Activated gamma-delta T cell treated with anti-CD3 and anti-CD28 coated beads, Interleukin-2, amount 50 U/mL, for 16 hours (primary cell): ENCODE measurements at places on chromosomes 12 and 14.

DNA sequence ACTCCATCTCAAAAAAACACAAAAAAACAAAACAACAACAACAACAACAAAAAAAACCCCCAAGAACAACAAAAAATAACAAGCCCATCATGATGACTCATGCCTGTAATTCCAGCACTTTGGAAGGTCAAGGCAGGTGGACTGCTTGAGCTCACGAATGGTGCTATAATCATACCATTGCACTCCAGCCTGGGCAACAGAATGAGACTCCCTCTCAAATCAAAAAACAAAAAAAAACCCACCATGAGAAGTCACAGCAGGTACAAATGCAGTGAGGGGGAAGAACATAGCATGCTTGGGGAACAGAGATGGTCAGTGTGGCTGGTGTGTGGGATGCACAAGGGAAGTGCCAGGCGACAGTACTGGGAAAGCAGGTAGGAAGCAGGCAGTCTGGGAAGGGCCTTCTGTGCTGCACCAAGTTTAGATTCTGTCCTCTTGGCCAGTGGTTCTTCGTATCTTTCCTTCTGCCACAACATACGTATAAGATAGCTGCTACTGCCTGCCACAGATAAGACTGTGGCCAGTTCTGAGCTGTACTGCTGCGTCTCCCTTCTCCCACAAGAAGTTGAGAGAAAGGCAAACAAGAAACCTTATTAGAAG is 28.0 kb downstream of the ATG14 start:
- DNase-seq, result no peak

DNA sequence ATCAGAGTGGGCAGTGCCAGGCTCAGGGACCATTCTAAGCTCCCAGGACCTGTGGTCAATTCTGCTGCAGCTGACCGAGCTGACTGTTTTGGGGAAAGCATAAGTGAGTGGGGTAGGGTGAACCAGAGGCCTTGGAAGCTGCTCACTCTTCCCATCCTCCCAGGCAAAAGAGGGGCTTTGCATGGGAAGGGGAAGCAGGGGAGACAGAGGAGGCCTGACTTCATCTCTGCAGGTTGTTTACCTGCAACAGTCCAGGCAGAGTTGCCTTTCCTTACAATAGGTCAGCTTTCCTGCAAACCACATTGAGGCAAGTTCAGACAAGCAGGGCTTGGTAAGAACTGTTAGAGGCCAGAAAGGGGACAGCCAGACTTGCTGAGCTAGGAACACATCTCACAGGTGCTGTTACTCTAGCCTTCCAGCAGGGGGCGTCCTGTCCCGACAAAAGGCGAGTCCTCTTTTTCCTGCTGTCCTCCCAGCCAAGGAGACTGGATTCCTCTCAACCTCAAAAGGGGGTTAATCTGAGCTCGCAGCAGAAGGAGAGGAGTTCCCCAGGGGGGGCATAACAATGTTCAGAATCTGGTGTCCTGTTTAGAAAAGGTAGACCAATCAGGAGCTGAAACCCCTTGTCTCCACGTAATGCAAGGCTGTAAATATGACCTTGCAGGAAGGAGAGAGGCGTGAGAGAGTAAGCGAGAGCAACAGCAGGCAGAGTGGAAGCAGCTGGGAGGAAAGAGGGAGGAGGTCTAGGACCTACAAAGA is 4.3 kb upstream of the DHRS2 start:
- DNase-seq, result peak; percentile 55

DNA sequence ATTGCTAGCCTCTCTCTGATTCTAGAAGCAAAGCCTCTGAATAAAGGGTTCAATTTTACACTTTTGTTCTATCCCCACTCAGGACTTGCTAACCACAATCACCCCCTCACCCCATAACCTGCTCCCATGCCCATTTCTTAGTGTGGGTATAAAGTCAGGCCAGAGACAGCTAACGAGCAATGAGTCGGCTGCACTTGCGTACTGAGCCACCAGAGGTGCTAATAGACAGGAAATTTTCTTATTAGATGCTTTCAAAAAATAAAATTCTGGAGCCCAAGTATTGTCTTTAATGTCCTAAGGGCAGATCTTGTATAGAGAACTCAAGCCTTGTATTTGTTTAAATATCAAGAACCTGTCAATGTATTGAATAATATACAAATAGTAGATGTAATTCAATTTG is 256.9 kb downstream of the SYT1 start:
- no peak for DNase-seq

DNA sequence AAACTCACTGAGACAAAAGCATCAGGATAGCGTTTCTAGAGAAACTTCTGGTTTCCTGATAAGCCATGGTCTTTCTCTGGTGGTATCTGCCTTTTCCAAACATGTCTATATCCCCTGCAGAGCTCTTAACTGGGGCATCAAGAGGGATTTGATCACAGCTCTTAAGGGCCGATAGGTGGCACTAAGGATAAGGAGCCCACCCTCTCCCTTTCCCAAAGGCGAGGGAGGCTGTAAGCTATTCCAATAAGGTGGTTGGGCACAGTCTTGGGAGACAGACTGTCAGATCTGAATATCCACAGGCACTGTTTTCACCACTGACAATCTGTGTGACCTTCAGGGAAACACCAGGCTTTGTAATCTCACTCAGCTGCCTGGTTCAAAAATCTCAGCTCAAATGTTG is 206.0 kb downstream of the ADGRD1 start:
- no peak for DNase-seq

DNA sequence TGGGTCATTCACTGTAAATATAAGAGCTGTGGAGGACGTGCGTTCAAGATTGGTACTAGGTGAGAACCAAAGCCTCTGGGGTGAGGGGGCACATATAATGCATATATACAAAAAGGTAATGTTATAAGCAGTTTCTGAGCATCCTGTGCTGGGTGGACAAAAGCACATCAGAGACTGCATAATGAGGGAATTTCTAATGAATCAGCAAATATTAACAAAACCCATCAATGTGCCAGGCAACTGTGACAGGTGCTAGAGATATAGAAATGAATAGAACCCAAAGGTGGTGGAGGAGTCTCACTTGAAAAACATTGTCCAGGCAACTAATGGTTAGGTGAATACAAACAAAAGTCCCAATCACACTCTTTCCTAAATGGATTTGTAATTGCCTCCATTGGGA is 74.7 kb downstream of the GPR65 start:
- no peak for DNase-seq

GRCh38 chr12:96197503-96198272 is 3.5 kb downstream of the ELK3 start:
- no peak for DNase-seq

DNA sequence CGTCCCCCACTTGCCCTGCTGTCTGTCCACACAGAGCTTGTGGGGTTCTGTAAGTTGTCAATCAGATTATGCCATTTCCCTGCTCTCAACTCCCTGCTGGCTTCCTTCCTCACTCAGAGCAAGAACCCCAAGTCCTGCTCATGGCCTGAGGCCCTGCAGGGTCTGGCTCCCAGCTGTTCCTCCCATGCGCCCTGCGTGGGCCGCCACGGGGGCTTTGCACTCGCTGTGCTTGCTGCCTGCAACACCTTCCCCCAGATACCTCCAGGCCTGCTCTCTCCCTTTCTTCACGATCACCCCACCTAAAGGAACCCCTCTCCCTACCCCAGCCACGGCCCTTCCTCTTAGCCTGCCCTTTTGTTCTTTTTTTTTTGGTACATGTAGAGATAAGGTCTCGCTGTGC is 234.6 kb downstream of the AACS start:
- DNase-seq, result no peak

- no peak for DNase-seq
These were observed 12.7 kb downstream of the TEP1 start for GRCh38 chr14:20400589-20400964.

DNA sequence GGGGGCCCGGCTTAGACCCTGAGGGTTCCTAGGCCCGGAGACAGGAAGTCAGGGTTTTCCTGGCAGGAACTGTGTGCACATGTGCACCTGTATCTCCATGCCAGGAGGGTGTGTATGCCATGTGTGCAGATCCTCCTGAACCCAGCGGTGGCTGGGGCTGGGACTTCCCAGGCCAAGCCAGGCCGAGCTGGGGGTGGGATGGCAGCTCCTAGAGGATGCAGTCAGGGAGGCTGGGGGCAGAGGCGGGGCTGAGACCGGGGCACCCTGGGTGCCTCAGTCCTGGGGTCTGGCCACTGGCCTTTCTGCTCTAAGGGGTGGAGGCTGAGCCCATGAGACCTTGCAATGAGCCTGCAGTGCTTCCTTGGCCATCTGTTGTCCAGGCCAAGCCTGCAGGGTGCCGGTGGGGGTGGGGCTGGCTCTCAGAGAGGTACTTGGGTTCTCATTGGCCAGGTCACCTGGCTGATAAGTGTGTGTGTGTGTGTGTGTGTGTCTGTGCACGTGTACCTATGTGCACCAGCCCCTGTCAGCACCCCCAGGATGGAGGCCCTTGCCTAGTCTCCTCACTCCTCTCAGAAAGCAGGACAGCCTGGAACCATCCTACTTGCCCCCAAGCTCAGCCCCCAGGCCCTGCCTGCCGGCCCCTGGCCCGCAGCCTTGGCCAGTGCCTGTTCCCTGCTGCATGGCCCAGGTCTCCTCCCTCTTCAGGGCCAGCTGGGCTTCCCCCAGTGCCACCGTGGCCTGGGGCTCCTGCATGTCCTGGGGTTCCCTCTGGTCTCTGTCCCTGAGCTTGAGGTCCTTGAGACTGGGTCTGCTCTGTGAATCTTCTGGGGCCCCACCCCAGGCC is 10.6 kb upstream of the TNFAIP2 start:
- no peak for DNase-seq

DNA sequence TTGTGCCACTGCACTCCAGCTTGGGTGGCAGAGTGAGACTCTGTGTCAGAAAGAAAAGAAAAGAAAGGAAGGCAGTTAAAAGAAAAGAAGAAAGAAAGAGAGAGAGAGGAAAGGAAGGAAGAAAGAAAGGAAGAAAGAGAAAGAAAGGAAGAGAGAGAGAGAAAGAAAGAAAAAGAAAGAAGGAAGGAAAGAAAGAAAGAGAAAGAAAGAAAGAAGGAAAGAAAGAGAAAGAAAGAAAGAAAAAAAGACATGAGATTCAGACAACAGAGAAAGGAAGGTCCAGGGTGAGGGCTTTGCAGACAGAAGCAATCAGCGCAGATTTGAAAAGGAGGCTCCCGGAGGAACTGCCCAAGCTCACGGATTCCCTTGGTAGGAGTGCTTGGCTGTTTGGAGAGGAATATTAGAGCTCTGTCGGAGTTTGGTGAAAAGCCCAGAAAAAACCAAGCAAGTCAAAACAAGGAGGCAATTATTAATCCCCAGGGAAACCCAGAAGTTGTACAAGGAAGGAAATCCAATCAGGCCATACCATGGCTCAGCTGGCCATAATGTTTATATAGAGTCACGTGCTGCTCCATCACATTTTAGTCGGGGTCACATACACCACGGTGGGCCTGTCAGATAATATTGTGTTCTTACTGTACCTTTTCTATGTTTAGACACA is 11.6 kb upstream of the CCDC85C start:
- DNase-seq, result no peak

DNA sequence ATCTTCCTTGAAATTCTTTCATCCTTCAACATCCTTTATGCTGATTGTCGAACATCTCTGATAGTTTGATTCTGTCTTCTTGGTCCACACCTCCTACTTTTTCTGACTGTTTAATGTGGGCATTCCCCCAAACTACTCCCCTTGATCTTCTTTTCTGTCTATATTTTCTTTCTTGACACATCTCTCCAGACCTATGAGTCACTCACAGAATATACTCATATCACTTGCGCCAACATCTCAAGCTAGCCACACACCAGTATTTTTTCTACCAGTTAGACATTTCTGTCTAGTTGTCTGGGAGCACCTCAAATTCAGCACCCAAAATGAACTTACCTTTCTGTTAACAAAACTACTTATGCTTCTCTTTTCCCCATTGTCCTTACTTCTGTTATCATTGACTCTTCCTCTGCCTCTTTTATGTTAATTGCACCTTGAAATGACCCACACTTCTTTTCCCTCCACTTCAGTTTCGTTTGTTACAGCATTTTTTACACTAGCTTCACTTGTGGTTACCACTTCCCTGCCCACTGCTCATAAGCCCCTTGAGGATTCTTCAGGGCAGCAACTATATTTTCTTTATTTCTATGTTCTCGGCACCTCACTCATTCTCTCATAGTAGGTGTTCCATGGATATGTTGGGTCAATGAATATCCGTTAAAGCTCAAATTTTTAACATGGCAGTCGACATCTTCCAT is 33.5 kb downstream of the TSHR start:
- no peak for DNase-seq

DNA sequence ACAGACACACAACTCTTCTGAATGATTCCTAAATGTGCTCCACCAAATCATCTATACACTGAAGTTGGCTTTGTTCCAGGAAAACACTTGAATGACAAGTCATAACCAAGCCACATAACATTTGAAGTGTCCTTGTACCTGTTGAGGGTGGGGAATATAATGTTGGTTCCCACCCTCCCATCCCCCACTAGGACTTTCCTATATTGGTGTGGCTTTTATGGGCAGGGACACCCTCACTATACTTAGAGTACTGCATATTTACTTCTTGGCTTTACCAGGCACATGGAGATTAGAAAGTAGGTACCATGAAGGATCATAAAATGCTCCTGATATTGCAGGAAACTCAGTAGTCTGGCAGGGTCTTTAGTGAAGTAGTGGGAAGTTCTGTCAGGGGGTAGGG is 9.7 kb upstream of the BHLHE41 start:
- DNase-seq, result no peak
